ENCODE measurements at places on chromosomes 7 and 10. TPM values are rescaled to one million over a fixed set of nuclear protein-coding genes. Genes with fewer than 3 reads are reported as not detected.

CALHM3 gene
- total RNA-seq, result not detected

VSIR gene
- total RNA-seq, result 3.5 TPM

SAMD9L gene
- total RNA-seq, result 18.5 TPM

ANK3 gene
- total RNA-seq, result 4.5 TPM

ANKRD30A gene
- total RNA-seq, result not detected

AASS gene
- 9.0 TPM for total RNA-seq

CCNJ gene
- total RNA-seq, result 2.1 TPM

DDX50 gene
- 58.5 TPM for total RNA-seq

HTR5A gene
- not detected for total RNA-seq

TRAPPC14 gene
- 21.8 TPM for total RNA-seq

ADK gene
- total RNA-seq, result 33.6 TPM

HMX2 gene
- not detected for total RNA-seq

SFTPA2 gene
- total RNA-seq, result not detected

OPN1SW gene
- 2.1 TPM for total RNA-seq

VSTM2A gene
- not detected for total RNA-seq

MDFIC gene
- 67.0 TPM for total RNA-seq

FAM180A gene
- total RNA-seq, result 3.7 TPM

GRCh38 chr10:52639652-52640051 is 132.9 kb downstream of the MBL2 start:
- peak; percentile 59 for DNase-seq

DNA sequence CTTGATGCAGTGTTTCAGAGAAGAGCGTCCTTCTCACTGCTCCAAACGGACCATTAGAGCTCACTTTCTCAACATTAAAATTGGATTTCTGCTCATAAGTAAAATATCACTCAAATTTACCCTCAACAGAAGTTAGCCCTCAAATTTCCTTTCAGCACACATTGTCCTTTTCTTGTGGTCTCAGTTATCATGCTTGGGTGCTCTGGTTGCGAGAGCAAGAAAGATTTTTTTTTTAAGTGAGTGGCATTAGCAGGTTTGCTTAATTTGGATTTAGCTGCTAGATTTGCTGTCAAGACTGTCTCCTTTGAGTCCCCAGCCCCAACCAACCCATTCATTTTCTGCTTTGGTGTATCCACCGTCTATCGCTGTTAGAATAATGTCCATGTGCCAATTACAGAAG is 2.6 kb upstream of the CH25H start:
- DNase-seq, result no peak

GRCh38 chr10:90920986-90921666 is at the start of gene ANKRD1:
Gene ANKRD1 (minus strand): TSS chr10:90921087. CDS start chr10:90921027, 60 bp downstream.
- DNase-seq, result peak; percentile 98

- DNase-seq, result peak; percentile 68
These were observed 7.4 kb downstream of the TAS2R40 start for GRCh38 chr7:143229054-143229790.

DNA sequence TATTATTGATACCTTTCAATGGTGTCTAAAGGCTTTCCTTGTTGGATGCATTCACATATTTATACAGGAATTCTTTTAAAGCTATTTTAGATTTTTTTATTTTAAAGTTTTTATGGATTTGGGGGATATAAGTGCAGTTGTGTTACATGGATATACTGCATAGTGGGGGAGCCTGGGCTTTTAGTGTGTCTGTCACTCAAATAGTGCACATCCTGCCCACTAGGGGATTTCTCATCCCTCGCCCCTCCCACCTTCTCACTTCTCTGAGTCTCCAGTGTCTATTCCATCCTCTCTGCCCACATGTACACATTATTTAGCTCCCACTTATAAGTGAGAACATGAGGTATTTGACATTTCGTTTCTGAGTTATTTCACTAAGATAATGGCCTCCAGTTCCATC is 154.0 kb upstream of the MKI67 start:
- no peak for DNase-seq

DNA sequence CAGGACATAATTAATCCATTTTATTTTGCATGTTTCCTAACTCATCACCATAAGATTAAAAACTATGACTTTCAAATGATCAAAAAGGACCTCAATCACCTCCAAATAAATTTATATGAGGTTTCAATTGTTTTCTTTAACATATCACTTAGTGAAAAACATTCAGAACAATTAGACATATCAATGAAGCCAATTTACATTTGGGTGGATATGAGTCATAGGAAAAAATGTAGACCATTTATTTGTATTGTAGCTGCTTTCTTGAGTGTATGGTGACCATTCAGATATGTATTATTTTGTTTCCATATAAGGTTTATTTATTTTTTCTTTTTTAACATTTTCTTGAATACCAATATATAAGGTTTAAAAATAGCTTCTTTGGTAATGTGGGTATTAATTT is 13.3 kb upstream of the EXOC6 start:
- no peak for DNase-seq

DNA sequence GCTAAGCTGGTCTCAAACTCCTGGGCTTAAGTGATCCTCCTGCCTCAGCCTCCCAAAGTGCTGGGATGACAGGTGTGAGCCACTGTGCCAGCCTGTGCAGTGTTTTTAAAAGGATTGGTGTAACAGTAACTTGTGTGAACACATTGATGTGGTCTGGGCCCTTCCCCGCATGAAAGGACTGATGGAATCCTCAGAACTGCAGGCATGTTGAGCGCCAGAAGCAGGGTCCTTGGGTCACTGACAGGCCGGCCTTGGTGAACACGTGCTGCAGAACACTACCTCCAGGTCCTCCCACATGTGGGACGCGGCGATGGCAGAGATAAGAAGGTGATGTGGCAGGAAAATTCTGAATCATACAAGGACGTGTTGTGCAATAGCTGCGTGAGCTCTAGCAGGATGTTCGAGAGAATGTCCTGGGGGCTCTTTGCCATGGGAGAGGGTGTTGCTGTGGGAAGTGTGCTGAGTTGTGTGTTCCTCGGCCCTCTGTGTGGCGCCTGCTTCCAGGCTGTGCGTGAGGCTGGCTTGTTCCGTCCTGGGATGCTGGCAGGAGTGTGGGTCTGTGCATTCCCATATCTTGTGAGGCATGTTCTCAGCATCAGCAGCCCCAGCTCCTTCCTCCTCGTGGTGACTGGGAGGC is 68.2 kb downstream of the DNAJB6 start:
- peak; percentile 59 for DNase-seq

GRCh38 chr10:30006410-30006809 is 53.0 kb downstream of the JCAD start:
- no peak for DNase-seq

DNA sequence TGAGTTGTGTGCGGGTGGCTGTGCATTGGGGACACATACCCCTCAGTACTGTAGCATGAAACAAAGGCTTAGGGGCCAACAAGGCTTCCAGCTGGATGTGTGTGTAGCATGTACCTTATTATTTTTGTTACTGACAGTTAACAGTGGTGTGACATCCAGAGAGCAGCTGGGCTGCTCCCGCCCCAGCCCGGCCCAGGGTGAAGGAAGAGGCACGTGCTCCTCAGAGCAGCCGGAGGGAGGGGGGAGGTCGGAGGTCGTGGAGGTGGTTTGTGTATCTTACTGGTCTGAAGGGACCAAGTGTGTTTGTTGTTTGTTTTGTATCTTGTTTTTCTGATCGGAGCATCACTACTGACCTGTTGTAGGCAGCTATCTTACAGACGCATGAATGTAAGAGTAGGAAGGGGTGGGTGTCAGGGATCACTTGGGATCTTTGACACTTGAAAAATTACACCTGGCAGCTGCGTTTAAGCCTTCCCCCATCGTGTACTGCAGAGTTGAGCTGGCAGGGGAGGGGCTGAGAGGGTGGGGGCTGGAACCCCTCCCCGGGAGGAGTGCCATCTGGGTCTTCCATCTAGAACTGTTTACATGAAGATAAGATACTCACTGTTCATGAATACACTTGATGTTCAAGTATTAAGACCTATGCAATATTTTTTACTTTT is 1.8 kb downstream of the DDIT4 start:
- peak; percentile 57 for DNase-seq

- peak; percentile 72 for DNase-seq
These were observed 50.3 kb upstream of the RSU1 start for GRCh38 chr10:16867556-16867955.

- no peak for DNase-seq
These were observed 105.0 kb upstream of the PPP2R2D start for GRCh38 chr10:131795761-131796160.

GRCh38 chr7:45921699-45922519 is 837 bp upstream of the IGFBP3 start:
- DNase-seq, result peak; percentile 74

- DNase-seq, result no peak
These were observed 595.3 kb downstream of the XPNPEP1 start for GRCh38 chr10:109328001-109328400.

GRCh38 chr7:137007001-137007694 is 138.7 kb downstream of the CHRM2 start:
- peak; percentile 80 for DNase-seq

GRCh38 chr7:50556247-50556991 is 8.8 kb downstream of the DDC start:
- DNase-seq, result peak; percentile 37

GRCh38 chr10:130455111-130455695 is 319.0 kb downstream of the GLRX3 start:
- no peak for DNase-seq

- no peak for DNase-seq
These were observed 64.8 kb downstream of the ABLIM1 start for GRCh38 chr10:114593240-114593792.

DNA sequence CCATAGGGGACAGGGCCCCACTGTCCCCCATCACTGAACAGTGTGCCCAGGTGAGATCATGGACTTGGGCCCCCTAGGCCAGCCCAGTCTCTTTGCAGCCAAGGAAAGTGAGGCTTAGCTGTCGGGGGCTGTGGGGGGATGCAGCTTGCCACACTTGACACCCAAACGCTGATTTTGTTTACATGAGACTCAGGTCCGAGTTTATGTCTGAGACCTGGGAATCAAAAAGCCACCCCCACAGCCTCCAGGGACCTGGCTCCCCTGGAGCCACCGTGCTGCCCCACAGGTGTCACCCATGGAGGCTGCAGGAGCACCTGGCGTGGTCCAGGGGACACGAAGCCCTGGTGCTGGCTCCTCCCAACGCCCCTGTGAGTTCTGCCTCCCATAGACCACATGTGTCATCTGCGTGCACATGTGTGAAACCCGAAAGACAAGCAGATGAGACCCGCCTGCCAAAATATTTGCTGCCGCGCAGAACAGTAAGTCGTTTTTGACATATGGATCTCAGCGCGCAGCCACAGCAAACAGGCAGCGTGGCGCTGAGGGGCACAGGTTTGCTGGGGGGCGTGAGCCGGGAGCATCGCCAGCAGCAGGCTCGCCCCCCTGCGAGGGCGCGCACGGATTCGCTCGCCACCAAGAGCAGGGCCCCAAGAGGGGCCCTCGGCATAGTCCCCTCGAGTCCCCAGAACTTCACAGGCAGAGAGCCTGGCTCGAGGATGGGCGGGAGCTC is 112.3 kb downstream of the LHPP start:
- DNase-seq, result no peak

GRCh38 chr10:95792211-95792780 is 36.3 kb downstream of the ENTPD1 start:
- no peak for DNase-seq

DNA sequence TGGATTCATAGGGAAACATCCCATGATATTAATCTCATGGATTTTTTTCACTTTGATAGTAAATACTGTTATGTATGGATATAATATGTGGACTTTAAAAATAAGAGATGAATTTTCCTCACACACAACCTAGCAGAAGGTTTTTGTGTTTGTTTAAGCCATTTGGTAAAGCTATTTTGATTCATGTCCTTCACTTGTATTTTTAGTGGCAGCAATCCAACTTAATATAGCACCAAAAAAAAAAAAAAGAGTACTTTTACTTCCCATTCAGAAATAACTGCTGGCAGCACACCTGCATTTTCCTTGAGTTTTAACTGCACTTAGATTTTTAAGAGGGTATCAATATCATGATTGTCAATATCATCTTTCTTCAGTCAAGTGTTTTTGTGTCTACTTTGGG is 60.0 kb downstream of the MCMBP start:
- DNase-seq, result peak; percentile 11

DNA sequence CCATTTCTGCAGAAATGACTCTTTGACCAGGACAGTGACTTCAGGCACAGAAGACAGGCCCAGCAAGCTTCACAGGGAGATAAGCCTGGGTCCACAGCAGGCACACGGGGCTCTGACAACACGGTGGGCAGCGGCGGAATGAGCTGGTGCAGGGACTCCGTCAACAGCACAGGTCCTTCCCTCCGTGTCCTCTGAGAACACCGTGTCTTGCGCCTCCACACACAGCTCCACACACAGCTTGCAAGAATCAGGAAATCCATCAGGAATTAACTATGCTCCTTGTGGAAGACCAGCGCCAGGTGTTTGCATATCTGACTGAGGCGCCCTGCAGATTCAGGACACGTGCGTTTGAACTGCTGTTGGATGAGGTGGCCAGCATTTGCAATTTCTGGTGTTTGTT is 39.6 kb downstream of the TCERG1L start:
- no peak for DNase-seq

DNA sequence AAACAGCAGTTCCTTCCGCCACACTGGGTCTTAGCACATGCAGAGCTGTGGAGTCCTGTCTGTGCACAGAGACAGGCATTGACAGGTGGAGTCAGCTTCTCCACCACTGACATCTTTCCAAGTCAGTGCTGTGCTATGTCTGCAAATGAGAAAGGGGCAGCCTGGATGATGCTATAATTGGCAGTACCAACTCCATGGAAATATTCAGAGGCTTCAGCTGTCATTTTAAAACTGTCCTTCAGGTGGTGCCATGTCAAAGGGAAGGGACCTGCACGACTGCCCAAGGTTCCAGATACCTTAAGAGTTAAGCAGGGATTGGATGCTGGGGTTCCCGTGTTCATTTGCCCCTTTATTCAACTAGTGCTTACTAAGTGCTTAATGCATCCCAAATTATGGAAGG is 258.0 kb upstream of the PRKCQ start:
- peak; percentile 12 for DNase-seq

- peak; percentile 61 for DNase-seq
These were observed 133.8 kb upstream of the KCNMA1 start for GRCh38 chr10:77771450-77771849.

- DNase-seq, result no peak
These were observed 109.6 kb downstream of the MACC1 start for GRCh38 chr7:20107582-20107981.

GRCh38 chr10:70684839-70685454 is 12.6 kb downstream of the ADAMTS14 start:
- DNase-seq, result no peak

DNA sequence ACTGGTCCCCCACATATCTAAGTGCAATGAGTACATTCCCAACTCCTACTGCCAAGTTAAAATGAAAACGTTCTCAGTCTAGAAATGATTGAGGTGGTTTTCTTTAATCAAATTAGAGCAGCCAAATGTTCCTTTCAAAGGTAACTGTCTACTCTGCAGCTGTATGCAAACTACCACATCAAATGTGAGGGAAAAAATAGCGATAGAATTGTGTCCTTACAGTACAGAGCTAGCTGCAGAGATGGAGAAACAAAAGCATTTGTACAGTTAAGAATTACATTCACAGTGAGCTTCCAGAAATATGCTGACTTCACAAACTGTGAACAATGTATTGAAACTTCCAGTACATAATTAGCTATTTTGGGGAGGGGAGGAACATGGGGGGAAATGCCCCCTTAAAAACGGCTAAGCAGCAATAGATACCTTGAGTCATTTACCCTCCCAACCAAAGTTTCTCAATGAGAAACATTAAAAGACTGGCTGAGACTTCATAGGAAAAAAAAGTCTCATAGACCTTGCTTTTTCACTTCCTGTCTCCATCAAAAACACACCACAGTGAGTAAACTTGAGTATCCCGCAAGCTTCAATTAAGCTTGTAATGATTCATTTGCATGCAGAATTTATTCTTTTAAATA is 22.9 kb downstream of the CDK6 start:
- DNase-seq, result peak; percentile 66

All from LHCN-M2 (cell line).